Hypothalamus (tissue), 51 donors: ENCODE measurements at places on chromosomes 13 and 19.

- no peak for DNase-seq
Observed at GRCh38 chr19:8334458-8335342, 8.4 kb downstream of the KANK3 start.

DNA sequence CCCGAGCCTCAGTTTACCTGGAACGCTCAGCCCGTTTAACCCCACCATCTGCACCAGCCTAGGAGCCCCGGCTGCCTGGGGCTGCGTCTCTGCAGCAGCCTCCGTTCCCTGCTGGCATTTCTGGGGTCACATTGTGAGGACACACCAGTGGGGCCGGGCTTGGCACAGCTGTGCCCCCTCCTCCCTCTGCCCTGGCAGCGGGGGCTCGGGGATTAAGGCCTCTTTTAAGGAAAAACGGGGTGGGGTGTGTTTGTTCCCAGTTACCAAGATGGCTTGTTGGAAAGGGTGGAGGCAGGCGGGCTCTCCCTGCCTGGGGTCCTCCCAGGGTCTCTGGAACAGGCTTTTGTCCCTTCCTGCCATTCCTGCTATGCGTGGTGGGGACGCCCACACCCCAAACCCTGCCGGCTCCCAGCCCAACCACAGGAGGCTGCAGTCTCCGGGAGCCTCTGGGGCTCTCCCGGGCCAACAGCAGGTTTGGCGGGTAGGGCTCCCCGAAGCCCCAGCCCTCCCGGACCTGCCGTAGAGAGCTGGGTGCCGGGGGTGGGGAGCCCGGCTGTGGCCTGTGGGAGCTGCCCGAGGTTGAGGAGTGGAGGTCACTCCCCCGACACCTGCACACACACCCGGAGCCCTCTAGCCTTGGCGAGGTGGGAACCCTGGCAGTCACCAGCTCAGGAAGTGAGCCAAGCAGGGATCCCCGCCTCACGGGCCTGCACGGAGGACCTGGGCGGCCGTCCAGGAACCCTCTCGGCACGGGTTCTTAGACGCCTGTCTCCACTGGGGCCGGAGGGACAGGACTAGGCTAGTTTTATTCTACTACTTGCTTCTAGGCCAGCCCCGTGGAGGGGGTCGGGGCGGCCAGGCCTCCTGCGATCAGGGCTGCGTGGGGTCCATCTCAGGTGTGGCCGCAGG, 36.9 kb downstream of the GADD45B start:
- DNase-seq, result no peak

GRCh38 chr13:100460266-100460665, 128.3 kb downstream of the GGACT start:
- DNase-seq, result no peak

GRCh38 chr19:16343156-16343555, 18.5 kb downstream of the KLF2 start:
- DNase-seq, result no peak

GRCh38 chr19:48672994-48673393, at the start of gene NTN5:
NTN5 (minus strand) TSS chr19:48673017; CDS start chr19:48670986, 2,031 bp downstream.
- DNase-seq, result no peak

DNA sequence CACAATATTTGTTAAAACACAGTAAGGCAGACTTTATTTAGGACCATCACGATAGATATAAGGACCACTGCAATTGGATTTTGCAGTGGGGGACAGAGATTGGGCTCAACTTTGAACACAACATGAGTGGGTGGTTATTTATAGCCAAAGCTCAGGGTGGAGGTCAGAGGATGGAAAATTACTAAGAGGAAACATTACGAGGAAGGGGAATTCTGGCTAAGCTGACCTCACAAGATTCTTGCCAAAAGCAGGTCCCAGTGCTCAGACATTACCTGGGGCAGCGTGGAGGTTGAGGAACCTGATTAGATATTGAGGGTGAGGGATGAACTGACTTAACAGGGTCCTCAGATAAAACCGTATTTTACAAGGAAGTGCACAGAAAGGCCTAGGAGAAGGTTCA, 88.9 kb upstream of the NBEA start:
- no peak for DNase-seq

DNA sequence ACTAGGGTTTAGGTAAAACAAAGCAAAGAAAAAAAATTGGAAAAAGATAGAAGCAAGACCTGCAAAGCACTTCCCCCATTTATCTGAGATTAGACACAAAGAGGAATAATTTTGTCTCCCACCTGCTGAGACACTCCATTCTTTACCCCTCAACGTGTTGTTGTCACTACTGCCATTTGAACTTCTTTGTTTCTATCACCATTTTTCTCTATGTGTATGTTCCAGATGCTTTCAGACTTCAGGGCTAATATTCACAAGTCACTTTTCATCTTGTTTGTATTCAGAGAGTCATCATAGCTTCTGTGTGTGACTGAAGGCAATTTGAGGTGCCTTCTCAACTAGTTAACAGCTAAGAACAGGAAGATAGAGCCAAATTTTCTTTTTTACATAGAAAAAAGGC, 512.5 kb downstream of the TBC1D4 start:
- DNase-seq, result no peak

DNA sequence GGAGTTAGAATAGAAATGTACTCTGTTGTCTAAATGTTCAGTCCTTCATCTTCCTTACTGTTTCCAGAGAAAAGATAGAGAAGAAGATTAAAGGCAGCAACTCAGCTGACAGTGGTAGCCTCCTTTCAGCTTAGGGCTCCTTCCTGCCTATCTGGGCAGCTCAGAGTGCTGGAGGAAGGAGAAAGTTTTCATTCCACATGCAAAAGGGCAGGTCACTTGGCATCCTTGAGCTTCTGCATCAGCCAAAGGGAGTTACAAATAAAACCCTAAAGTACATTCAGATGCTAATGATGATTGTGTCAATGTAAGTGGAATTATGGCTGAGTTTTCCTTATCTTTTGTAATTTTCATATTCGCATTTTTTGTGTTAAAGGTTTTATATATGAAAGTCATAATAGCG, 58.9 kb downstream of the ESD start:
- DNase-seq, result no peak

GRCh38 chr13:50766013-50766412, 77.5 kb downstream of the DLEU7 start:
- no peak for DNase-seq

DNA sequence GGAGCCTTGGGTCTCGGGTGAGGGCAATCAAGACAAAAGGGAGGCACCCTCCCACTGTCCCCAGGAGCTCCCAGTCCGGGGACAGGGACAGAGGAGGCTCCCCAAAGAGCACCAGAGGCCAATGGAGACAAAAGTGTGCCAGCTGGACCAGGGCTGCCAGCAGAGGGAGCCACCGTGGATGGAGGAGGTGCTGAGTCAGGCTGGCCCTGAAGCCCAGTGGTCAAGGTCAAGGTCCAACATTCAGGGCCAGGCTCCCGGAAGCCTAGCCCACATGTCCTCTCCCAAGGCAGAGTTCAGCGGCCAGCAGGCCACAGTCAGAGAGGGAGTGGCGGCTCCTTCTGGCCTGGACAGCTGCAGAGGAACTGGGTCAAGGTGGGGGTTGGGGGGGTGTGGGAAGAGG, 8.4 kb downstream of the COL5A3 start:
- no peak for DNase-seq

DNA sequence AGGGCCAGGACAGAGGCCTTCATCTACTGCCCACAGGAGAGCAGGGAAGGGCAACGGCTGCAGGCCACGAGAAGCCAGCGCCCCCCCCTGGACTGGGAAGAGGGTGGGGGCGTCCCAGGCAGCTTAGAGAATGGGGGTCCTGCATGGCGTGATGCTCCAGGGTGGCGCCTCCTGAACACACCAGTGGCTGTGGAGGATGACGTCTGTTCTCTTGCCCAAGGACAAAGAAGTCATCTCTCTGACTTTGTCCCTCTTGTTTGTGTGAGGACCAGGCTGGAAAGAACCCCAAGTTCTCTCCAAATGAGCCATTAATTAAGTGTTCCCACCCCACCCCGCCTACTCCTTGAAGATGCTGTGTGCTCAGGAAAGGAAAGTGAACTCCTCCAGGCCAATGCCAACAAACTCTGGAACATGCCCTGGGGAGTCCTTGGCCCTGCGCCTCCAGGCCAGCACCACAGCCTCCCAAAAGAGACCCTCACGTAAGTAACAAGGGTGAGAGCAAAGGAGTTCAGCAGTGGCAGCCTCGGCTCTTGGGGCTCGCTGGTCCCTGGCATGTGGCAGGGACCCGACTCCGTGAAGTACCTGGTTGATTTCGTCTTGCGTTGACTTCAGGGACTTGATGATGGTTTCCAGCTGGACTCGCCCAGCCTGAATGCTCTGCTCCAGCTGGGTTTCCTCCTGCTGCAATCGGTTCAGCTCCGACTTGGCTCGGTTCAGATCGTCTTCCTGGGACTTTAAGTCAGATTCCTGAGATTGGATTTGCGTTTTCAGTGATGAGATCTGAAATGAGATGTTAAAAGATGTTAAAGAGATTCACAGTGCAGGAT, 68.4 kb downstream of the EPS15L1 start:
- no peak for DNase-seq

DNA sequence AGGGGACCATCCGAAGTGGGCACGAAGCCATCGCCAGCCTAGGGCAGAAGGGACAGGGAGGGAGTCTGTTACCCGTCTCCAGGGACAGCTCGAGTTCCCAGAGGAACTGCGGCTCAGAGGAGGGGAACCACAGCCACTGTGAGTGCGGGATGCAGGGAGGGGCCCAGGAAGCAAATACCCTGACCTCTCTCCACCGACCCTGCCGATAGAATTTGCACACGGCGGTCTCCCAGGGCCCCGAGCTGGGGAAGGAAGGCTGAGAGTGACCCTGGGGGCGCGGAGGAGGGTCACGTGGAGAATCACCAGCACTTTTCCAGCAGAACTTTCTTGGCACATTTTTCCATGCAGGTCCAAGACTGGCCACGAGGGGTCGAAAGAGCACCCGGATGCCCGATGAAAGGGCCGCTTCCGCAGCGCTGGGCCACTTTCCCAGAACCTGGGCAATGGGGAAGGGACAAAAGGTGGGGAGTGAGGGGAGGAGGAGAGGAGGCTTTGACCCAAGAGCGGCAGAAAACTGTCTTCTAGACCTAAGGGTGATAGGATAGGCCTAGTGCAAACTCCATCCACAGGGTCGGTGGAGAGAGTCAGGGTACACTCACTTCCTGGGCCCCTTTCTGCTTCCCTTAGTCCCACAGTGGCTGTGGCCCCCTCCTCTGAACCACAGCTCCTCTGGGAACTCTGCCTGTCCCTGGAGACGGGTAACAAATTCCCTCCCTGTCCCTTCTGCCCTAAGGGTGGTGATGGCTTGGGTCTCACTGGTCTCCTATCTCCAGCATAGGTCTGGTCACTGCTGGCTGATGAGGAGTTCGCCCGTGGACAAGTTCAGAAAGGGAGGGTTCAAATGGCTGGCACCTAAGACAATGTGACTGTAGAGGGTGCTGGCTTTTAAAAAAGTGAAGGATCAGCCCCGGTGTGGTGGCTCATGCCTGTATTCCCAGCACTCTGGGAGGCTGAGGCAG, 5.3 kb upstream of the GPR4 start:
- DNase-seq, result peak; percentile 17

- DNase-seq, result no peak
Observed at GRCh38 chr13:110838867-110839538, 75.9 kb downstream of the ANKRD10 start.

GRCh38 chr19:44623080-44623479, 9.7 kb downstream of the IGSF23 start:
- no peak for DNase-seq
